ENCODE measurements at places on chromosomes 7 and 10.

- no peak for DNase-seq
These were observed 20.0 kb downstream of the TRPV5 start for GRCh38 chr7:142913566-142913965.

- DNase-seq = no peak
These were observed 19.0 kb upstream of the TMEM229A start for GRCh38 chr7:124051681-124052377.

DNA sequence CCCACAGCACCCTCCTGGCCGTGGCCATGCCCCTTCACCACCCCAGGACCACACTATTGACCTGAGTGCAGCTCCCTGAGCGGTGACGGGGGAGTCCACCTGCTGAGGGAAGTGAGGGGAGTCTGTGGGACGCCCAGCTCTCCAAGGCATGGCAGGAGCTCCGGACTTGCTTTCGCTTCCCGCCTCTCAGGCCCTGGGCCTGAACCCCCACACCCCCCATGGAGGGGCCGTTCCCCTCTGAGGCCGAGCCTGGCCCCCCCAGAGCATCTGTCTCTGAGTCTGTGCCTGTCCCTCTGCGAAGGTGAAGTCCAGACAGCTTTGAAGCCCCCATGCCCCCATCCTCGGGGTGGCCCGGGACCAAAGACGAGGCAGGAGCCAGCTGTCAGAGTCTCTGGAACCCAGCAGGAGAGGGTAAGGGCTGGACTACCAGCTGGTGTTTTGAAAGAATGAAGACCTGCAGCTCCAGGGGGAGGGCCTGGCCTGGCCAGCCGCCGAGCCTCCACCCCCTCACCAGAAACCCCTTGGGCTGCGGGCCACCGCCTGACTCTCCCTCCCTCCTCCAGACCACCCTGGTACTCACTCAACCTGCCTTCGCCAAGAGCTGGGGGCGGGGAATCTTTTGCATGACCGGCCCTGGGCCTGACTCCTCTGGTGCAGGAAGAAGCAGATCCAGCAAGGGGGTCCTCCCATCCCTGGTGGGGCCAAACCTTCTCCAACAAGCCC, 114.0 kb downstream of the PDGFA start:
- no peak for DNase-seq

DNA sequence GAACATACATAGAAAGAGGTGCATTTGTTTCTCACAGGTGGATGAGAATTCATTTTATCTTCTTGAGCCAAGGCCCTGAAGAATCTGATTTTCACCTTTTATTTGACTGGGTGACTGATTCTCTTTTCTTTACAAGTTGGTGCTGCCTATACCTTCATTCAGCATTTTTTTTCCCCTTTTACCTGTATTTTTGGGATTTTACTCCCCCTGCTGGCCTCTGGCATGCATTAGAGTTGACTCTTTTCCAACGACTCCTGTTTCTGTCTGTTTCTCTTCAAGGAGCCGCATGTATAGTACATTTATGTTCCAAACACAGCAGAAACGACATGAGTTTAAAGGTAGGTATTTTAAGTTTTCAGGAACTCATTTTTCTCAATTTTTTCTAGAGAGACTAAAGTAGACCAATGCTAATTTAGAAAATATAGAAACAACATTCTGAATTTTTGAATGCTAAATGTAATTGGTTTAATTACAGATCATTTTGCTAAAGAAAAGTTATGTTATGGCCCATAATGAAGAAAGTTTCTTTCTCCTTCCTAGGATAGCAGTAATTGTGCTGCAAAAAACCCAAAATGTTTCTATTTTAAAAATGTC, 149.8 kb upstream of the HDAC9 start:
- DNase-seq = peak; percentile 66

GRCh38 chr10:60032723-60033122, 126.4 kb upstream of the CCDC6 start:
- DNase-seq = peak; percentile 30

- no peak for DNase-seq
These were observed 474.2 kb downstream of the ADRA2A start for GRCh38 chr10:111551001-111551400.

GRCh38 chr7:106358103-106358663, 73.4 kb upstream of the NAMPT start:
- no peak for DNase-seq

GRCh38 chr10:126016882-126017281, 120.5 kb downstream of the FANK1 start:
- DNase-seq = no peak

GRCh38 chr10:120658943-120659885, 191.9 kb upstream of the WDR11 start:
- DNase-seq = no peak

DNA sequence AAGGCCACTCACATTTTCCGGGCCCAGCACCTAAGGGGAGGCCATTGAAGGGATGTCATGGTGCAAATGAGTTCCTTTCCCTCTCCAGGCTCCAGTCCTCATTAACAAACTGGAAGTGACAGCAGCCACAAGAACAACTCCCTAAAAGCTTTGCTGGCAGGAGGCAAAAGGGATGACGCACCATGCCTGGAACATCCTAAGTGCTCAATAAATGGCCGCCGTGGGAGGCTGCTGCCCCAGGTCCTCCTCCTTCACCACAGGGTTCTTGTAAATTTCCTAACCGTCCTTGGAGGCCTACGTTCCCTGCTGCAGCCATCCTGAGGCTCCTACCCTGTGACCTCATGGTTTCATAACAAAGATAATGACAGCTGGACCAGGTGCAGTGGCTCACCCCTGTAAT, 41.3 kb upstream of the CAMK1D start:
- no peak for DNase-seq

DNA sequence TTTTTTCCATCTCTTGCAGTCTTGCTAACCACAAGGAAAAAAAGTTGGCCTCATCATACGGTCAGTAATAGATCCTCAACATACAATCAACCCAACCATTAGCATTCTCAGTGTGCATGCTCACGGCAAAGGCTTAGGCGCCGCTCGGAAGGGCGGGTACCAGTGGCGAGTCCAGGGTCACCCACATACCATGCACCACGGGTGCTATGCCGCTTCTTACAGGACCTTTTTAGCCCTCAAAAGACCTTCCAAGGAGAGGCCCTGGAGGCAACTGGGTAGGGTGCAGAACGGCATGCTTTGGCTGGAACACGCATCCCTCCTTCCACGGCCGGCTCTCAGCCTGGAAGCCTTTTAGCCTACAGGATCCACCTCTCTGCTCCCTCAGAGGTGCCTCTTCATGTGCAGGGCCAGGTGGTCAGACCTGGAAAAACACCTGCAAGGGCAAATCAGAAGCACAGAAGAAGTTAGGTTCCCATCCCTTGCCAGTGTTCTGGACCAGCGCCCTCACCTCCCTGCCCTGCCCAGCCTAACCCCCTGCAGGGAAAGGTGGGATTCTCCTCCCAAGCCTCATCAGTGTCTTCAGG, 5.8 kb downstream of the KLF6 start:
- no peak for DNase-seq

- peak; percentile 54 for DNase-seq
These were observed 117.3 kb downstream of the PTPRN2 start for GRCh38 chr7:158470336-158470735.

GRCh38 chr7:90465816-90466215, 3.6 kb upstream of the PTTG1IP2 start:
- no peak for DNase-seq

DNA sequence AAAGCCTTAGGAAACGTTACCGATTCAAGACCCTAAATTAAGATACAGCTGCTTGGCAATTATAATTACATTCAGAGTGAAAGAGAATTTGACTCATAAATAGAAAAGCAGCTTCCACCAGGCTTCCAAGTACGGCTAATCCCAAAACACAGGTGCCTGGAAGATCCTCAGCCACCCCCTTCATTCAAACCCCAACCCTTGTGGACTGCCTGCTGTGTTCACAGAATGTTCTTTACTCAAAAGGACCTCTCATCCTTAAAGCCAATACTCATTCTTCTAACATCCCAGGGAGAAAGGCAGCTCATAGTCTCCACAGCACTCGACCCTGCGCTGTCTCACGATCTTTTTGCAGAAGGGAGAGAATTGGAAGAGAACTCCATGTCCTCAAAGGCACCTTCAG, 32.9 kb downstream of the RNF32 start:
- no peak for DNase-seq

DNA sequence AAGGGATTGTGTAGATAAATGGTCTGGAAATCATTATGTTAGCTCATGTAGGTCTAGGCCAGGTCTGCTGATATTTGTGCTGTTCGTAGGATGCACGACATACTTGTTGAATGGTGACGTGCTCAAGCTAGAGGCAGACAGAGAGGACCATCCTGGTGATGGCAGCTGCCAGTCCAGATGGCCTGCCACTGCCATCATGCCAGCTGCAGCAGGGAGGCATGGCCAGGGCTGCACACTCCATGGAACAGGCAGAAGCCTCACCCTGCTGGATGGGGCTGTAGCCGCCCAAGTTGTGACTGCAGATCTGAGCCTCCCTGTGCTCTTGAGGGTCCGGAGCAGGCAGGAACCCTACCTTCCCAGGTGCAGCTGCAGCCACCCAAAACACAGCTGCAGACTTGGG, 80.3 kb downstream of the SPDYE5 start:
- no peak for DNase-seq

- DNase-seq = no peak
These were observed 36.0 kb upstream of the NRG3 start for GRCh38 chr10:81838950-81839349.

DNA sequence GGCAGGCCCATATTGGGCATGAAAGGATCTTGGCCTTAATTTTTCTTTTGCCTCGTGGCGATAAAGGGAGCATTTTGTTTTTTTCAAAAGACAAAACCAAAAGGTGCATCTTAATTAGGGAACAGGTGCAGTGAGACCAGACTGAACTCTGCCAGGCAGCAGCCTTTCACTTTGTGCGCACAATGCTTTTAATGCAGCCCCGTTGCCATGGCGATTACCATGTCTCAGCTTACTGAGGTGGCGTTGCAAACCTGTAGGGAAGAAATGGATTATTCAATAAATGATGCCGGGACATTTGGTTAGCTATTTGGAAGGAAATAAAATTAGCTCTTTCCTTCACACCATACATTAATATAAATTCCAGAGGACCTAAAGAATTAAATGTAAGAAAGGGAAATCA, 61.9 kb downstream of the MYL10 start:
- no peak for DNase-seq

- DNase-seq = no peak
These were observed 218.2 kb upstream of the KLF14 start for GRCh38 chr7:130951976-130952876.

DNA sequence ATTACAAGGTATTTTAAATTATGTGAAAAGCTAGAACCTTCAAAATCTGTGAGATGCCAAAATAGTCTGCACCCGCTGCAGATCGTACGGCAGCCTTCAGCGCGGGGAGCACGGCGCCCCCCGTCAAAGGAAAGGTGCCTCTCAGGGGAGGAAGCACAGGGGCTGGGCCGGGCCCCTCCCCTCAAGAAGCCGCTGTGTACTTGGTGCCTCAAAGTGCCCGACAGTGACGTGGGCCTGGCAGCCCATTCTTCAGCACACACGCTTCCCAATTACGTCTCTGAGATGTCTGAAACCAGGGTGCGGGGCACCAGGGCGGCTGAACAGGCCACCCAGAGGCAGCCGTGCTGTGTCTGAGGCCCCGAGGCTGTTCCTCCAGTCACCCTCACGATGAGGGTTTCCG, 116.1 kb downstream of the INPP5A start:
- DNase-seq = no peak

- DNase-seq = no peak
These were observed 8.3 kb downstream of the PSTK start for GRCh38 chr10:122988501-122988900.

DNA sequence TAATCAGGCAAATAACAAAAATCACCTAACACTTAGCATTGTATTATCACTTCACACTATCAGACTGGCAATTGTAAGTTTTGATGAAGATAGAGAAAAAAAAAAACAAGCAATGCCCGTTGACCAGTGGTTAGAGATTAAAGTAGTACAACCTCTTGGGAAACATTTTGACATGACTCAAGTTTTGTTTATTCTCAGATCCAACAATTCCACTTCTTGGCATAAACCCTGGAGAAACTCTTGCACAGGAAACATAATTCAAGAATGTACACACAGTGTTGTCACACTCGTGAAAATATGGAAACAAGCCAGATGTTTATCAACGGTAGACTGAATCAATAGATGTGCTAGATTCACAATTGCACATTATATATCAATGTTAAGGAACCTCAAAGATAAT, 37.2 kb downstream of the FRMD4A start:
- DNase-seq = no peak

DNA sequence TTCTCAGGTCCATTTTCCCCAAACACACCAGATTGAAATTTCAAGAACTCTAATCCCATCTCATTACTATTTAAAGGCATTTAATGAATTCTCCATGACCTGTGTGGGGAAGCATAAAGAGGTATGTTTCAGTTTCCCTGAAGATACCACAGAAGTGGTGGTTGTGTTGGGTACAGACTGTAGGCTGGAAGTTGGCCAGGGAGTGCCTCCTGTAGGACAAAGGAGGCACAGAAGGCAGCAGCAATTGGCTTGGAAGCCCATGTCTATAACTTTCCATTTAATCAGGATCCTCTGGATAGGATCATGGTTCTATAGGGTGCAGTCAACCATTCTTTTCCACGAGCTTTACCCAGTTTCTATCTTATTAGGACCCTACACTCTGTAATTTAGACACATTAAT, 8.6 kb upstream of the BET1 start:
- no peak for DNase-seq

GRCh38 chr7:136528329-136528728, 340.1 kb upstream of the CHRM2 start:
- DNase-seq = no peak

- DNase-seq = no peak
These were observed 128.0 kb downstream of the RSU1 start for GRCh38 chr10:16689227-16689626.

DNA sequence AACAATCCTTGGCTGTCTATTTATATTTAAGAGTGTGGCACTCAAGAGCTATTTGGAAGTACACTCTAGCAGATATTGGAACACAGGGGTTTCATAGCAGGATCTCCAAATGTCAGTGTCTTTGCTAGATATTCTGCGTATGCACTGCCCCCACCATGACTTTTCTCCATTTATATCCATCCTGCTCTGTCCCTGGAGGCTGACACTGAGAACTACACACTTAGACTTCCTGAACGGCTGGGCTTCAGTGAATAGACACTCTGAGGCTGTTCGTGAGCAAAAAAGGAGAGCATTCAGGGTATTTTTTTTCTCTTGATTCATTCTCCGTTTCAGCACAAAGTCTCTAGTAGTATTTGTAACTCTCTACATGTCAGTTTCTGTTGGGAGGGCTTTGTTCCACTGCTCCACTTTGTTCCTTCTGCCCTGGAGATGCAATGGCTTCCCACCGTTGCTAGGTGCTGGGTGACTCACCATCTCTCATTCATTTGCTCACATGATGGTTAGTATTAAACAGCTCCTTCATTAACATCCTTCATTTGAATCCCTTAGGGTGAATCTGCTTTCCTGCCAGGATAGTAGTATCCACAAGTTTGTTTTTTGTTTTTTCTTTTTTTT, 155.9 kb upstream of the SLC13A1 start:
- peak; percentile 50 for DNase-seq

GRCh38 chr7:100896732-100897608, 1.3 kb upstream of the ACHE start:
- no peak for DNase-seq

DNA sequence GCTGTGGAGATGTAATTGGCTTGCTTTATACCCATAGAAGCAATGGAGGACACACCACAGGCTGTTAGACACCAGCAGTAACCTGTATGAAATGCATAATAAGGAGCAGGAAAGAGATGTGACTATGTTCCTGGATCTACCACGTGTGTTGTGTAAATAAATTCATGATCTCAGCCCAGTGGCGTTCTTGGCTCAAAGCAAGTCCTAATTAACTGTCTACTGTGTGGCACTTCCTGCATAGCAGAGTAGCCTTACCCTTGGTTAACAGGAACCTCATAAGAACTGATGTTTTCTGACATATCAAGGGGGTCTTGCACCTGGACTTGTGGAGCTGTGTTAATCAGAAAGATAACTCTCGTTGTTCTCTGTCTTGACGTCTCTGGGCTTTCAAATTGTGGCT, 25.7 kb upstream of the FAM180A start:
- DNase-seq = no peak

Data from NT2/D1 (cell line).